Urinary bladder (tissue), 4 donors: ENCODE measurements at places on chromosomes 13 and 19. TPM values are rescaled to one million over a fixed set of nuclear protein-coding genes. Genes with fewer than 3 reads are reported as not detected.
A peak's percentile ranks its signal among the peaks of the same experiment; 100 is the strongest.

Gene KISS1R
- 0.28 TPM for polyA plus RNA-seq

Gene DHDH
- polyA plus RNA-seq, result 0.75 TPM

DNA sequence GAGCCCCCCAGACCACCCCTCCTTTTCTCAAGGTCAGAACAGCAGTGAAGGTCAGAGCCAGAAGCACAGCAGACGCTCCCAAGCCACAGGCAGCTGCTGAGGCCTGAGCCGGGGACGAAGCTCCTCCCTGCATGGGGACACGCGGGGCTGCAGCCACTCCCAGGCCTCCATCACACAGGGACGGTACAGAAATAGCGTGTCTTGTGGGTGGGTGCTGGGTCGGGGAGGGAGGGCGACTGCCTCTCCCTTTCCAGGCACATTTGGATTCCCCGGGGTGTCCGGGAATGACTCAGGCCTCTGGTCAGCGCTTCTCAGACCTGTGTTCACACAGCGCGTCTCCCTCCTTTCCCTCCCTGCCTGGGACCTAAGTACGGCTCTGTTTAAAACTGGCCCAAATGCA is 33.2 kb downstream of the RASA3 start:
- peak; percentile 54 for DNase-seq

DNA sequence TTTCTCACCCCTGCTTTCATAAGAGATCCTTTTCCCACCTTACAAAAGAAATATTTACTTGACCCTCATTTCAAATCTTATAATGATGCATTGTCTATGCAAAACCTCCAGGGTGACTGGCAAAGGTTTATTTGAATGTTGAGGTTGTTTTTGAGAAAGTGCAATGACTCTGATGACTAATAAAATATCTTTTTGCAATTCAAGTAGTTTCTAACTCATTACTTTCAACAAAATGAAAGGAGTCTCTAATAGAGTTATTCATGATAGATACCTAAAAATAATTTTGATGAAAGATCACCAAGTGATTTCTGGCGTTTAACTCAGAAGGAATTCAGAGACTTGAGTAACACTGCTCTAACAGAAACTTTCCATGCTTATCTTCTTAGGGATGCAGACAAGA is 144.2 kb downstream of the FOXO1 start:
- DNase-seq, result no peak

DNA sequence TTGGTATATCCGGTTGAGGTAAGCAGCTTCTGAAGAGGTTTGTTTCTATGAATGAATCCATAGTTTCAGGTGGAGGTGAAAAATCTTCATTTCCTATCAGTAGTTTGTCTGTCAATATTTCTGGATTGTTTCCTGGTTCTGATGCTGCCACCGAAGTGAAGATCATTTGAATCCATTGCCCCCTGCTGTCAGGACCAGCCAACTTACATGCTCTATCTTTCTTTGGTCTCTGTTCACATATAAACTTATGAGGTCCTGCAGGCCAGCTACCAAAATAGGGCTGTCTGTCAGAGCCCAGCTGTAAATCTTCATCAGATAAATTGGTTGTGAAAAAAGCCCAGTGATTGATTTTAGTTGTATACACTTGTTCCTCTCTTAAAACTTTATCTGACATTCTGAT is 15.2 kb upstream of the N4BP2L1 start:
- no peak for DNase-seq

DNA sequence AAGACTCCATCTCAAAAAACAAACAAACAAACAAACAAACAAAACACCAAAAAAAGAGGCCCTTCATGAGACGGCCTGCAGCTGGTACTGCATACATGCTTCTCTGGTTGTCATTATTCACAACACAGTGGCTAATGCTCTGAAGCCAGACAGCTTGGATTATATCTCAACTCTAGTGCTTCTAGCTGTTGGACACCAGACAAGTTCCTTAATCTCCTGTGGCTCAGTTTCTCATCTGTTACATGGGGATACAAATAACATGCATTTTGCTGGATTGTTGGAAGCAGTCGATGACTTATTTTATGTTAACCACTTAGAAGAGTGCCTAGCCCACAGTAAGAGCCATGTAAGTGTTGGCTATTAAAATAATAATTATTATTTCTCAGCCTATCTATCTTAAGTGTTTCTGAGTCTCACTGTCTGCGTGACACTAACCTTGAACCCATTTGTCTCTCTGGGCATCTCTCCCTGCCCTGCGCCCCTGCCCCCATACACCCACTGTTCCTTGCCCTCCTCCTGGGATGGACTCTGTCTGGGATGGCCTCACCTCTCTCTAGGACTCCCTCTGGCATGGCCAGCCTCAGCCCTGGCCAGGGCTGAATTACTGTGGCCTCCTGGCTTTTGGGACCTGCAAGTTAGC is 3.1 kb upstream of the JUNB start:
- no peak for DNase-seq

DNA sequence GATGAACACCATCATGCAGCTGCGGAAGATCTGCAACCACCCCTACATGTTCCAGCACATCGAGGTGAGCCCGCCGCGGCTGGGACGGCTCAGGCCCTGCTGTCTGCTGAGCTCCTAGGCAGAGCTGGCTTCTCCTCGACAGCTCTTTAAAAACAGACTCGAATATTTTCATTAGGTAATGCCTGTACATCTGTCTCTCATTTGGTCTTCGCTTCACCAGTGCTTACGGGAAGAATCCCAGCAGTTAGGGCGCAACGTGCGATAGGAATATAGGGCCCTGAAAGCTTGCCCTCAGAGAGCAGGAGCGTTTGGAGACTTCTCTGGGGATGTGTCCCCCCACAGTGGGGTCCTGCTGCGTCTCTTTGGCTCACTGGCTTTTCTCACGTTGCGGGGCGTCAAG is 63.8 kb upstream of the LDLR start:
- DNase-seq, result no peak

- DNase-seq, result no peak
Measured at GRCh38 chr13:92807353-92807752, 419.3 kb upstream of the GPC6 start.

GRCh38 chr13:112127564-112128330 is 60.8 kb downstream of the SOX1 start:
- no peak for DNase-seq

- no peak for DNase-seq
Measured at GRCh38 chr13:113203507-113204377, 4.7 kb downstream of the PCID2 start.

- DNase-seq, result no peak
Measured at GRCh38 chr13:37375071-37375470, 223.5 kb downstream of the POSTN start.

DNA sequence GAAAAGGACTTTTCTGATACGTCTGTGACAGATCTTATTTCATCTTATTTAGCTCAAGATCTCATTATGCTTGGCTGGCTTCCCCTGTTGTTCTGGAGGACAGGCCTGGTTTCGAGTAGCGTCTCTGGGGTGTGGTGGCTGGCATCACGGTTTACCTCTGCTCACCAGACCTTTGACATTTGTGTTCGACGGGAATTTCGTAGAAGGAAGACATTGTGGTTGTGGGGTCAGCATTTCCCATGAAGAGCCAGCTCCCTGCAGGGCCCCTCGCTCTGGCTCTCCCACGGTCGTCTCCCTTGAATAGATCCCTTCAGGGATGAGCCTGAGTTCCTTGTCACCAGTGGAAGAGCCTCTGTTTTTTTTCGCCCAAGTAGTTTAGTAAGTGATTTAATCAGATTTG is 78.6 kb upstream of the TEX29 start:
- DNase-seq, result no peak

DNA sequence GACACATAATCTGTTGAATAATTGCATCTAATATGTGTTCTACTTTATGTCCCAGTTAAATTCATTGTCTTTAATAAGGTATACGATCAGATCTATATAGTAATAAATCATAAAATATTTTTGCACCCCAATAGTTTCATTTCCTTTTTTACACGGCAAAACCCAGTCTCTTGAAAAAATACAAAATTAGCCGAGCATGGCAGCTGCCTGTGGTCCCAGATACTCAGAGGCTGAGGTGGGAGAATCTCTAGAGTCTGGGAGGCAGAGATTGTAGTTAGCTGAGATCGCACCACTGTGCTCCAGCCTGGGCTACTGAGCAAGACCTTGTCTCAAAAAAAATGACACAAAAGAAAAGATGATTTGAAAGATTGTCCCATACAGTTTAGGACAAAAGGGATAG is 52.3 kb upstream of the PARP4 start:
- DNase-seq, result no peak

GRCh38 chr13:96816261-96816660 is 178.0 kb downstream of the OXGR1 start:
- DNase-seq, result no peak

DNA sequence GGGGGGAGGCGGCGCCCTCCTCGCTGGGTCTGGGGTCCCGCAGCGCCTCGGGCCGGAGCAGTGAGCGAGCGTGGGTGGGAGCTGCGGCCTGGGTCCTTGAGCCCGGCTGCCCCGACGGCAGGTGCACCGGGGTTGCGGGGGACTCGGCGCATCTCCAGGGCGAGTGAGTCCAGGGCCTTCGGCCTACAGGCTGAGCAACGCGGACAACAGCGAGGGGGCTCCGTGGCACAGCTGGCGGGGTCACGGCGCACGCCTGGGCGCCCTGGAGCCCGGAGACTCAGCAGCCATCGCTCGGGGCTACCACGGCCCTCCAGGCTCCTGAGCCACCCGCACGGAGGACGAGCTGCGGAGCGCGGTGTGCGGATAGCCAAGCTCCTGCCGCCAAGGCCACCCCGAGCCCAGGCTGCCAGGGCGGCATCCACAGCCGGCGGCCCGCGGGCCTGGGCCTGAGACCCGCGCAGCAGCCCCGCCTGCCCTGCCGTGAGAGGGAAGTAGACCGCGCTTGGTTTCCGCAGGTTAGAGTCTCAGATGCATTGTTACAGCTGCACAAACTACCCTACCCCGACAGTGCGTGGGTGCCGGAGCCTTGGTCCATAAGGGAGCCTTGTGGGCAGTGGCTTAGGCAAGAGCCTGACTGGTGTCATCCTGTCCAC is 253.9 kb upstream of the SGCG start:
- no peak for DNase-seq

DNA sequence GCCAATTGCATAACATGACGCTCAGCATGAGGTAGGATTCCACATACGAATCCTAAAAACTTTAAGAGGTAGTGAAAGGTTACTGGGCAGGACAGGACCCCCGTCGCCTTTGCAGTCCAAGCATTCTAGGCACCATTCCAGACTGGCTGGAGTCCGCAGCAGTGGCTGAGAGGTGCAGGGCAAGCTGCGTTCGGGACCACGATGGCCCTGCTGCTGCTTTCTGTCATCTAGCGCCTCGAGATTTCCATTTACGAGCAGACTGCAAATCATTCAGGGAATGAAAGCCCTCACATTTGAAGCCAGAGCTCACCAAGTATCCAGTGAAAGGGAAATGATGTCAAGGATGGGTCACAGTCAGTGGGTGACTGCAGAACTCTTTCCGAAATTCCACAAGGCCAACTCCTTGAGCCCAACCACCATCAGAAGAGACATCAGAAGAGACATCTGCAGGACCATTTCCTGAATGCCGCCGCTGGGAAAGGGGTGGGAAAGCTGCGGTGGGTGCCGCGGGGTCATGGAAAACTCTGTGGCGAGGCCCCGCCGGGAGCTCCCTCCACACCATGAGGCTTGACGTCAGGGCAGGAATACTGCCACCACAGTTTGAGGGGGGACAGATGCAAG is 88.3 kb downstream of the COL4A1 start:
- DNase-seq, result no peak

- peak; percentile 50 for DNase-seq
Measured at GRCh38 chr13:21465710-21466160, 6.6 kb upstream of the ZDHHC20 start.

DNA sequence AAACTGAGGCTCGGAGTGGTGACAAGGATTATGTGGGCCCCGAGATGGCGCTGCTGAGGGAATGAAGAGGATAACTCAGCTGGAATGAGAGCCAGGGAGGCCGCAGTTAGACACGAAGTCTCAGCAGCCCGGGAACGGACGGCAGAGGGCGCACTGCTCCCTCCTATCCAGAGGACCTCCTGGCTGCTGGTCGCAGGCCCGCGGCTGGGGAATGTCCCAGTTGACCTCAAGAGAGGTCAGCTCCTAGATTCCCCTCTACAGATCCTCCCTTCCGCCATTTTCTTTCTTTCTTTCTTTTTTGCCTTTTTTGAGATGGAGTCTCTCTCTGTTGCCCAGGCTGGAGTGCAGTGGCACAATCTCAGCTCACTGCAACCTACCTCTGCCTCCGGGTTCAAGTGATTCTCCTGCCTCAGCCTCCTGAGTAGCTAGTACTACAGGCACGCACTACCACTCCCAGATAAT is 24.1 kb upstream of the ASPDH start:
- no peak for DNase-seq

DNA sequence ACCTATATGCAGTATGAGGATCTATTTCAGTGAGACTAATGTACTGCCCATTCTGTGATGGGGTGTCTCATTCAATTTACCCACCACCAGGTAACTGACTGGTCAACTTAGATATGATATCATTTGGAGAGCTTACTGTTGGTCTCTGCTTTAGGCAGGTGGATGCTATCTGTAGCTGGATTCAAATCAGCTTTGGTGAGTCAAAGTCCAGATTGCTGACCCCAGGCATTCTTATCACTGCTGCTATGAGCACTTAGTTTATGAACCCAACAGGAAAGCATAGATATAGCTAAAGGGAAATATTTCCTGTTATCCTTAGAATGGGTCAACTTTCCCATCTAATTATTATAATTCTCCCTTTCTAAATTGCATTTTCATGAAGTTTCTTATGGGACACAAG is 1295.2 kb upstream of the SPRY2 start:
- no peak for DNase-seq

GRCh38 chr13:105665284-105665683 is 870.2 kb downstream of the EFNB2 start:
- DNase-seq, result no peak

DNA sequence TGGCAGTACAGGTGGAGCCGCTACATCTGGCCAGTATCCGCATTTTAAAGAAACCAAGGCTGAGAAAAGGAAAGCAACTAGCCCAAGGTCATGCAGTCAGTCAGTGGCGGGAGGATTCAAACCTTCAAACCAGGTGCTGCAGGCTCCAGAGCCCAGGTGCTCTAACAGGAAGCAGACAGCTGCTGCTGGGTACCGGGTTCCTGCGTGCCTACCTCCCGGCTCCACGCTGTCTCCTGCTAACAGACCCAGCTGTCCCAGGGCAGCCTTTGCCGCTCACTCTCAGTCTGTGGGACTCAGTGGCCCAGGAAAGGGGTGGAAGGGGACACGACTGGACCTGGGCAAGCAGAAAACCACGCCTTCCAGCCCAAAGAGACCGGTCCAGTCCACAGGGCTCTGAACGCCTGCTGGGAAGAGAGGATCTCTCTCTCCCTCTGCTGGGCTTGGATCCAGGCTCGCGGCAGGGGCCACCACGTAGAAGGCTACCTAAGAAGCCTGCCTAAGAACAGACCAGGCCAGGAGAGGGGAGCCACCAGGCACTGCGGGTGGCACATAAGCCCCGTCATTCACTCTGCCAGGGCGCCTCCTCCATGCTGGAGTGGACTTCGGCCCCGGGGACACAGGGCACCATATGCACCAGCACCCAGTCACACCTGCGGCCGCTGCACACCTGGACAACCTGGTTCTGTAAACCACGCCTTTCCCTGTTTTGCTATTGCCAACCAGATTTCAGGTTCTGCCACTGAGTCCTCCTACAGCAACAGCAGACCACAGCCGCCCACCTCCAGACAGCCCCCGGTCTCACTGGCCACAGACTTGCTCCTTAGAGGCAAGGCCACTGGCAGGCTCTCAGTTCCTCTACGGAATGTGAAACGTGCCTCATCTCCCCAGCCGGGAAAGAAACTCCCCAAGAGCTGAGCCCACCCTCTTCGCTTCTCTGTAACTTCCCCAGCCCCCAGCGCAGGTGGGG is 4.6 kb downstream of the DAPK3 start:
- DNase-seq, result no peak
